ENCODE measurements at places on chromosomes 4 and X.

DNA sequence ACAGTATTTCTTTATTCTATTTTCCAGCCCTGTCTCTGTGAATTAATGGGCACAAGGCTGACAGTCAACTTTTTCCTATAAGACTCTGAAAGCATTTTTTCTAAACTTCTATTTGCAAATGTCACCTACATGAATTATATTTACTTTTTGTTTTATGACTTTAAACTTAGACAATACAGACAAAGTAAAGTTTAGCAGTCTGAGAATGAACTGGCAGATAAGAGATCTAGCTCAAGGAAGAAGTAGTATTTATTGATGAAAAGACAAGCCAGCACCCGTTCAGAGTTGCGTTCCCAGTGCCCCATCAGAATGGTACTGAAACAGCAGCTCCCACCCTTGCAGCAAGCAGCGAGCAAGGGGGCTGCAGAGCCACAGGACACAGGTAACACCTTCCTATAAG lies 148.5 kb downstream of the FAM13A start:
- no peak for DNase-seq

DNA sequence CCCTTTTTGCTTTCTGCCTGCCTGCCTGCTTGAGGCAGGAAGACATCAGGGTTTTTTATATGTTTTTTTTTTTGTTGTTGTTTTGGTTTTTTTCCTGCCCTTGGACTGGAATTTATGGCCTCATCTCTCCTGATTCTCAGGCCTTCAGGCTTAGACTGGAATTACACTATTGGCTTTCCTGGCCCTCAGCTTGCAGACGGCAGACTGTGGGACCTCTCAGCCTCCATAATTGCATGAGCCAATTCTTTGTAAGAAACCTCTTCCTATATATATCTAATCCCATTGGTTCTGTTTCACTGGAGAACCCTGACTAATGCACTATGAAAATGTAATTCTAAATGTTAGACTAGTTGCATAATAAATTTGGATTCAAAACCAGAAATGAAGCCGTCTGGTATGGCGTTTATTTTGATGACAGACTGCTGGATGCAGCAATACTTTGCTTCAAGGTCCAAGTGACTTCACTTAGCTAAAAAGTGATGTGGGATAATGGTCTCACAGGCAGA lies 59.0 kb downstream of the SEL1L3 start:
- no peak for DNase-seq

DNA sequence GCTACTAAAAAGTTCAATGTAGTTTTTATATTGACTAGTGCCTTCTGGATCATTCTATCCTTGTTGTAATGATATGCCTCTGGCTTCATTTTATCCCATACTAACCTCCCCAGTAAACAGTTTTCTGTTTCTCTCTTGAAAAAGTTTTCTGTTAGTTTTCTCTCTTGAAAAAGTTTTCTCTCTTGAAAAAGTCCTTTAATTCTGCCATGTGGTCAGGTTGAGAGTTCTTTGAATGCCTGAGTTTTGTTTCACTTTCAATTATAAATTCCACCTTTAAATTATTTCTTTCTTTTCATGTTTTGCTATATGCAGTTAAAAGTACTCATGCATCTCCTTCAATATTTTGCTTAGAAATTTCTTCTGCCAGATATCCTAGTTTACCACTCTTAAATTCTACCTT lies 1139.6 kb downstream of the STPG2 start:
- DNase-seq, result no peak

- no peak for DNase-seq
Observed at GRCh38 chrX:111164728-111165127, 68.7 kb downstream of the PAK3 start.

GRCh38 chr4:153233761-153234371 lies 29.6 kb downstream of the TRIM2 start:
- DNase-seq, result no peak

GRCh38 chrX:123348468-123348867 lies 164.4 kb downstream of the GRIA3 start:
- no peak for DNase-seq

DNA sequence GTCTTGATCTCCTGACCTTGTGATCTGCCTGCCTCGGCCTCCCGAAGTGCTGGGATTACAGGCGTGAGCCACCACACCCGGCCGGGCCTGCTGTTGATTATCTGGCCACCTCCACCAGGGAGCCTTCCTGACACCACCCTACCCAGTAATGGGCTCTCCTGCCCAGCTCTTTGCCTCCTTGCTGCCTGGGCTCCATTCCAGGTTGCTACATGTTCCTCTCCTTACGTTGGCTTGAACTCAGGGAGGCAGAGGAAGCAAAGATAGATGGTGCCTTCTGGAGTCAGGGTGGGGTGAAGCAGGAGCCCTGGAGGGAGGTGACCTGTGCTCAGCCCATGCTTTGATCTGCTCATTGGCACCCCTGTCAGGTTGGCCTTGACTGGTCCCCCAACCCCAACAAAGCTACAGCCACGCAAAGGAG lies 26.3 kb downstream of the FLNA start:
- no peak for DNase-seq

DNA sequence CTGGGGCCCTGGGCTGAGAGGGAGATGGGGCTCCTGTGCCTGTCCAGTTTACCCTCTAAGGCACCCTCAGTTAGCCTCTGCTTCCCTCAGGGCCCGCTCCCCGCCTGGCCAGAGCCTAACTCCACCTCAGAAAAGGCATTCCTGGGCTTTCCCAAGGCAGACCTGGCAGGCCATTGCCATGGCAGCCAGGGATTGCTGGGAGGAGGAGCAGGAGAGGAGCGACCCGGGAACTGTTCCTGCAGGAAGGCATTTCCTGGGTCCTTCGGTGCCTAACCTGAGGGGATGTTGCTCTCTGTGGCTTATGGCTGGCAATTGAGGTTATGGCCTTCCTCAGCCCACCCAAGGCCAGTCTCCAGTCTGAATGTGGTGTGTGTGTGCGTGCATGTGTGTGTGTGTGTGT lies 131.3 kb downstream of the PJA1 start:
- no peak for DNase-seq

GRCh38 chr4:186727169-186727976 lies 3.7 kb upstream of the FAT1 start:
- DNase-seq, result no peak

DNA sequence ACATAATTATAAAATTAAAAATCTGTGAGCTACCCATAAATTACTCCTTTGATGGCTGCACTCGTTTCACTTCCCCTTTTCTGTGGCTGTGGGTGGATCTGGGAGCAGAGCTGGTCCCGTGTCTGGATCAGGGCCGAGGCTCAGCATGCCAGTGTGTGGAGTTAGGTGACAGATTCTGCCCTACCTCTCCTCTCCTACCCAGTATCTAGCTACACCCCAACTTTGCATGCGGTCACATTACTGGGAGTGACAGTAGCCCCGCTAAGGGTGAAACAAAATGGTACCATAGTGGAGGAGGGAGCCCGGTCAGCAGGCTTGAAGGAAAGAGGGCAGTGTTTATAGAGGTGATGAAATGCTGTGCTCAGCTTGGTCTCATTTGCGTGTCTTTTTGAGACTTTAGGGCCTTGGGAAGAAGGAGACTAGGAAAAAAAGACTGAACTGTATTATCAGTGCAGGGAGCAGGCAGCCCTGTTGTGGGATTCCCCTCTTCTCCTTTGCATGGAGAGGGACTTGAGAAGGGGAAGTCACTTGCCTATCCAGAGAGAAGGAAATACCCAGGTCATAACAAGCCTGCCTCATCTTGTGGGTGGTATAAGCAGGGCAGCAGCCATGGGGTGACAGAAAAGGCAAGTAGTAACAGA lies 48.4 kb downstream of the ARHGAP10 start:
- no peak for DNase-seq

DNA sequence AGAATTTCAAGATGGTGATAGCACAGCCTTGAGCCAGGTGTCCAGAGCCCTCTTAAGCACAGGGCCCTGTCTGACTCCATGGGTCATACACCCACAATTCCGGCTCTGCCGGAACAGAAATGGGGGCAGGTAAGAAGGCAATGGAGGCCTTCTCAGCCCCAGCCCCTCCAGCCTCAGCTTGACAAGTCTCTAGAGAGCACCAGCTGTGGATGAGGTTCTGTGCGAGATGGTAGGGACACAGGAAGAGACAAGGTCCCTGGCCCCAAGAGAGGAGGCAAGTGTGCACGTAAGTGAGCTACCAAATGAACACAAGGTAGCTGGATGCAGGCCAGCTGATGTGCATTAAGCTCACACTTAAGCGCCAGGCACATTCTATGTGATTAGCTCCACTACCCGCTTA lies 2.4 kb upstream of the PRRG3 start:
- no peak for DNase-seq

- DNase-seq, result no peak
Observed at GRCh38 chr4:8308856-8309771, 39.6 kb downstream of the HTRA3 start.

DNA sequence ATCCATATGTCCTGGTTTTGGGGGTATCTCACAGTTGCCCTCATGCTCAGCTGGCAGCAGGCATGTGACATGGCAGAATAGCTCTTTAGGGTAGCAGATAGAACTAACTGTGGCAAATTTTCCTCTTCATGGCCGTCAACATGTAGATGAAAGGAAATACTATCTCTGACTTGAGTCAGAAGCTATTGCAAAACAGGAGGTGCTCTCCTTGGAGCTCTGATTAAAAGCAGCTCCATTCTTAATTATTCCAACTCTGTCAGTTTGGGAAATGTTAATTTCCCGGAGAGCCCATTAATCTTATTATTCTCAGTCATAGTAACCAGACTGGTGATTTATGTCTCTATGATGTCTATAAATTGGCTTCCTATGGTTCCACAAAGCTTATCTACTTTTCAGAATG lies 18.2 kb downstream of the IL13RA1 start:
- no peak for DNase-seq

- DNase-seq, result no peak
Observed at GRCh38 chrX:22041907-22042530, 9.9 kb downstream of the PHEX start.

- DNase-seq, result no peak
Observed at GRCh38 chr4:100430451-100430850, 87.4 kb downstream of the EMCN start.

GRCh38 chrX:150018931-150019361 lies 80.7 kb upstream of the EOLA2 start:
- DNase-seq, result no peak

DNA sequence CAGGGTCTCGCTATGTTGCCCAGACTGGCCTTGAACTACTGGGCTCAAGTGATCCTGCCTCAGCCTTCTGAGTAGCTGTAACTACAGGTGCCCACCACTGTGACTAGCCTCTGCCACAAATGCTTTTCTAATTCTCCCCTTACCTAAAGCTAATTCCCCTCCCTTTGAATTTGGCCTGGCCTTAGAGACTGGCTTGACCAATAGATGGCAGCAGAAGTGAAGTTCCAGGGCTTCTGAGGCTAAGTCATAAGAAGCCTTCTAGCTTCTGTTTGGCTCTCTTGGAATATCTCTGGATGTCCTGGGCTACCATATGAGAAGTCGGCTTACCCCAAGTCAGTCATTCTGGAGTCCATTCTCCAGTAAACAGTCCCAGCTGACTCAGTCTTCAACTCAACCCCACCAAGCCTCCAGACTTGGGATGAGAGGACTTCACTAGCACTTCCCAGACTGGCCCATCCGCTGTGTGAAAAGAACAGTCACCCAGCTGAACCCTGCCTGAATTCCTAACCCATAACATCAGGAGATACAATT lies 61.0 kb downstream of the HPRT1 start:
- DNase-seq, result no peak

DNA sequence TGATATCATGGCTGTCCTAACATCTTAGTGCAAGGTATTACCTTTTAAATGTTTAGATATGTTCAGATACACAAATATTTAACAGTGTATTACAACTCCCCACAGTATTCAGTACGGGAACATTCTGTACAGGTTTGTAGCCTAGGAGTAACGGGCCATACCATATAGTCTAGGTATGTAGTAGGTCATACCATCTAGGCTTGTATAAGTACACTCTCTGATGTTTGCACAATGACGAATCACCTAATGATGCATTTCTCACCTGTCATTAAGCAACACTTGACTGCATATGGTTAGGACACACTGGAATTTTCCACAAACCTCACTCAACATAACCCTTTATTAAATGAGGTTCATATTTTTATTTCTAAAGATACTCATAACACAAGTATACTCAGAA lies 67.7 kb downstream of the THOC2 start:
- no peak for DNase-seq

GRCh38 chr4:92333016-92333415 lies 29.2 kb downstream of the GRID2 start:
- no peak for DNase-seq

DNA sequence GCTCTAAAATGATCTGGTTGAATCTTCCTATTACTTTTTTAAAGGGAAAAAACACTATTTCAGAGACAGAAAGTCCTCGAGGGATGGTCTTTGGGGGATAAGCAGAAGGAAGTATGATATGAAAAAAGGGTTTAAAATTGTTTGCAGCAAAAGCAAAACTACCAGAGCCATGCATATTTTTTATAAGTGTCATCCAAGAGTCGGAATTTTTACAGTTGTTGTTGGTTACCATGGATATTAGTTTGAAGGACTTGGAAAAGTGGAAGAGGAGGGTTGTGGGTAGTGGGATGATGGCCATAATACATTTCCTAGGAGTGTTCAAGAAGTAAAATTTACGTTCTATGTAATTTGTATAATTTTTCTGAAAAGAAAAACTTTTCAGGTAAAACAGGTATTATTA lies 134.4 kb downstream of the PCDH7 start:
- DNase-seq, result no peak

DNA sequence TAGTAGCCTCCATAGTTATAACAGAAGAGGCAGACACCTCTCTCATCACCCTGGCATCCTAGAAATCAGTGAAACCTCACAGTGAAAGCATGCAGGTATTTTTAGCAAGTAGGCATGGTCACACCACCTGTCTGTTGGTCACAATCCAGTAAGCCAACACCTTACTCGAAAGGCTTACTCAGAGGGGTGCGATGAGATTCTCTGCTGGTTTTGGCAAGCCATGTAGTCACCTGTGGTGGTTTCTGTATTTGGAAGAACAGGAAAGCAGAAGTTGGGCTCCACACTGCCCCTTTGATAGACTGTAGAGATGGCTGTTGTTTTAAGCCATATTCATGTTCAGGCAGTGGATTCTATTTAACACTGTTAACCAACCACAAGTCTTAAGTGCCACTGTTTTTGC lies 134.7 kb downstream of the DCLK2 start:
- no peak for DNase-seq

GRCh38 chr4:5381961-5382441 lies 326.4 kb downstream of the EVC2 start:
- DNase-seq, result no peak

- no peak for DNase-seq
Observed at GRCh38 chrX:27600686-27601085, 10.5 kb downstream of the DCAF8L2 start.

DNA sequence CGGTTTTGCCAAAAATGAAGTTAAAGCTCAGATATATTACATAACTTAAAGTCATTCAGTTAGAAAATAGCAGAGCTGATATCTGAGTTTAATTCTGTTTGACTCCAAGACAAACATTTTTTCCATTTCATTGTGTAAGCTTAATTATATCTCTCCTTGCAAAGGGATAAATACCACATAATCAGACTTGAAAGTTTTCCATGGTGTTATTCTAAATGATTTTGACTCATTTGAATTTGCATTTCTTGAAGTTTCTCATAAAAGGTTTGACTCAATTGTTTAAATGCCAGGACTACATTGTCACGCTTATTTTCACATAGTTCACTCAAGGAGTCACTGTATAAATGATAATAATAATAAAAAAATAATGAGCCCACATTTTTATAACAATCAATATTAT lies 39.4 kb upstream of the DDX60 start:
- DNase-seq, result no peak
